ENCODE measurements at places on chromosomes 1 and 21.

DNA sequence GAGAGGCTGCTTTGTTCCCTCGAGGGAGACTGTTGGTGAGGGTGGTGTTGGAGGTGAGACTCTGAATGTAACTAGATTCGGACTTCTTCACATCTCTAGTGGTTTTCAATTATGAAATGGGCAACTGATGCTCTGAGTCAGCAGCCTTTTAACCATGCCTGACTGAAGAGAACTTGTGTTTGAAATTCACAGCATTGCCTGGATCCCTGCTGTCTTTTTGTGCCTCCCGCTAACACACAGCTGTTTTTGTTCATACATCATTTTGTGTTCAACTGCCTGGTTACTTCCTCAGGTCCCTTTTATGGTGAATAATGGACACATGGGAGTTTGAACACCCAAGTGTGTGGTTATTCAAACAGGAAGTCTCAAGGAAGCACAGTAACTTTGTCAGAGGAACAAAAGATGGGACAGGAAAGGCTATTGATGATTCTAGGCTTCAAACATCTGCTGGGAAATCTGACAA is 16.8 kb downstream of the LAMC1 start:
- peak; percentile 77 for DNase-seq

DNA sequence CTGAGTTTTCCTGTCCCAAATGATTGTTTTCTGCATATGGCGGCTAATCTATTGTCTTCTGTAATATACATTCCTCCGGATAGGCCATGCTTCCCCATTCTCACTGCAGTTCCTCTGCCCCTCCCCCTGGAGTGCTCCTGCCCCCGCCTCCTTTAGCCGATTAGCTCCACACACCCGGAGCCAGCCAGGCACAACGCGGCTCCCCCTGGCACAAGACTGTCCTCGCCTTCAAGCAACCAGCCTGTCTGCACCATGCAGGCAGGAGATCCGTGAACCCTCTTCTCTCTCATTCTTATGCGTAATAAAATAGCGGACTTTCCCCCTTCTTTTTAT is 18.0 kb downstream of the SERTAD4 start:
- DNase-seq: peak; percentile 59

DNA sequence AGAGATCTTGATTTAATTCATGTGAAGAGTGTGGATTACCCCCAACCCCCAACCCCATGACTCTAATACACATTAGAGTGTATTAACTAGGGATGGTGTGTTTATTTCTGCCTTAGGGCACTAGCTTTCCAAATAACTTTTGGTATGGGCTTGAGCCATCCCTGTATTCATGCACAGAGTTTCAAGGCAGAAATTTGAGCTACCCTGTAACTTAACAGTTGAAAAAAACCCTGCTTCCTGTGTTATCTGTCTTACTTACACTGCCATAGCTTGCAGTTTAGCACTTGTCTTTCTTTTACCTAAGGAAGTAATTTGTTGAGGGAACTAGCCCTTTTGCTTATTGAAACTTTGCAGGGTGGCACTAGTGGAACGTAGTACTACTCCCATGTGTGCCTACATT is 6.3 kb downstream of the SRSF11 start:
- DNase-seq: no peak

GRCh38 chr1:172895050-172895460 is 155.7 kb downstream of the TNFSF18 start:
- DNase-seq: no peak

DNA sequence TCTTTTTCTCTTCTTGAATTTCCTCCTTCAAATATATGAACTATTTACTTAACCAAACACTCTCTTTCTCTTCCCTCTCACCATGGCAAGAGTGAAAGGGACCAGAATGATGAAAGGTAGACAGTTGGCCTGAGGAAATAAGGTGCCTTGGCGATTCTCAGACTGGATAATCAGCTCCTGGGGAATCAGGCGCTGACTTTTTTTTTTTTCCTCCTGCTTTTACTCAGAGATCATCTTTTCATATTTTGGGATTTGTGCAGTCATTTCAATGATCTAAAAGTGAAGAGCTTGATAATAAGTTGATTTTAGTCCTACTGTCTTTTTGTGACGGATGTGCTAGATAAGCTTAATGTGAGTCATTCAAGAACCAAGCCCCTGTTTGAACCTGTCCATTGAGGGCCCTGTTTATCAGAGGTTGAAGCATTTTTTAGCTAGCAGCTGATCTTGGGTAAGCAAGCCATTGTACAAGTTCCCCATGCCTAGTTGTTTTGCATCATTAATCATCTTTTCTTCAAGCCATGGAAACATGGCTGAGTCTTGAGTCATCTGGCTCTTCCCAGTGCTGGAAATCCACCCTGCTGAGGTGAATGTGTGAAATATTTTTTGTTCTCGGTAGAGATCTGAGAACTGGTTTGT is 40.8 kb downstream of the ITSN1 start:
- DNase-seq: no peak

- peak; percentile 66 for DNase-seq
Measured at GRCh38 chr1:233294913-233295236, 650 bp downstream of the PCNX2 start.

DNA sequence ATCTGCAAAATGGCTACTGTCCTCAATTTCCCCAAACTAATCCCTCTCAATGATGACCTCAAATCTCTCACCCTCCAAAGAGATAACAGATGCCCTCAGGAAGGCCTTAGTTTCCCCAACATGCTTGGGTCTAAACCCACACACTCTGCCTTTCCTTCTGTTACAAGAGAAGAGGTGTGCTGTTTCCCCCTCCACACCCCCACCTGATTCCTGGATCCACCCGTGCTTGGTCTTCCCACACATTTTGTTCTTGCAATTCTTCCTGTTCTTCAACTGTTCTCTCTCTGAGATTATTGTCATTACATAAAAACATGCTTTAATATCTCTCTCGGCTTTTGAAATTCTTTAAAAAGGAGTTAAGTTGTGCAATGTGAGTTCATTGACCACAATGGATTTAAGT is 5.7 kb upstream of the CBR3 start:
- no peak for DNase-seq

- DNase-seq: peak; percentile 64
Measured at GRCh38 chr21:37257511-37257966, 9.6 kb downstream of the VPS26C start.

DNA sequence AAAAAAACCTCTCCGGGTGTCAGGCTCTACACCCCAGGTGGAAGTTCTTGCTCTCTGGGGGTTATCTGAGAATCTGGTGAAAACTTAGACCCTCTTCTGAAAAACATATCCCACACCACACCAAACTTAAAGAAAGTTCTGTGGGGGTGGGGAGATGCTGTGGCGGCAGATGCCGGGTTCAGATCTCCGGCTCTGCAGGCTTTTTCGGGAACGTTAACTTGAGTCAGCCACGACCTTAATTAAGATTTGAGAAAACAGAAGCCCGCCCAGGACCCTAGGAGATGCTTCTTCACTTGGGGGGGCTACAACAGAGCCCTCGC is 2.3 kb downstream of the RCC2 start:
- DNase-seq: no peak

GRCh38 chr1:184836141-184836540 is 81.5 kb upstream of the EDEM3 start:
- no peak for DNase-seq

GRCh38 chr1:50704126-50704525 is 255.9 kb downstream of the FAF1 start:
- peak; percentile 50 for DNase-seq

DNA sequence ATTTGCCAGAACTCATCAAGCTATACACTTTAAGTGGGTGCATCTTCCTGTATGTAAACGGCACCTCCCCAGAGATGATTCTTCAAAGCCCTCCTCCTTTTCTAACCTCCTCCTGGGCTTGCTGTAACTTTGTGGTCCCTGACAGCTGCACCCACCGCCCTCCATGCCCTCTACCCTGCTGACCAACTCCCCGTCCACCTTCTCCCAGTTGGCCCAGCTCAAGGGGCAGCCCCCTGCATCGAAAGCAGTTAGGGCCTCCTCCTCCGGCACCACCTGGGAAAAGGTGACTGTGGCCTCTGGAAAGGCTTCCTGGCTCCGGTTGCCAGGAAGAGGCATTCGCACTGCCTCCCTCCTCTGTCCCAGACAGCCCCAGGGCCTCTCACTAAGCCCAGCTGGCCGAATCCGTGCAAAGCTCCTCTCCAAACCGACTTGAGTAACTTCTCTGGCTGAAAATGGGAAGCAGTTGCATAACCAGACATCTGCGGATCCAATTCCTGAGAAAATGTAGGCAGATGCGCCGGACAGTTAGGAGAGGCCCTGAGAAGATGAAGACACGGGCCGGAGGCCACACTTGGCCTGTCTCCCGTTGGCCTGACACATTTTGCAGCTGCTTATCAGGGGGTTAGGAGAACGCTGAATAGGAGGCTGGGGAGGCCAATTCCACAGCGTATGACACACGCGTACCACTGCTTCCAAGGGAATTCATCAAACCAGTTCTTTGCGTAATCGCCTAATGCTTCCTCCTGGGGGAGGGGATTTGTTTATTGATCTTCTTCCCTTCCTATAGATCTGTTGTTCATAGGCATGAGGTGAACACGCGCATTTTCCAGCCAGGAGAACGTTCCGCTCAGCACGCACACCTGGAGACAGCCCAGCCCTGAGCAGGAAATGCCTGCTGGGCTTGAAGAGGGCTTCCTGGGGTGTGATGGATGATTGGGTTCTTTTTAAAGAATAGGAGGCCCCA is 48.7 kb upstream of the COL6A2 start:
- peak; percentile 52 for DNase-seq

- DNase-seq: peak; percentile 52
Measured at GRCh38 chr1:32539584-32540571, 651 bp downstream of the ZBTB8A start.

DNA sequence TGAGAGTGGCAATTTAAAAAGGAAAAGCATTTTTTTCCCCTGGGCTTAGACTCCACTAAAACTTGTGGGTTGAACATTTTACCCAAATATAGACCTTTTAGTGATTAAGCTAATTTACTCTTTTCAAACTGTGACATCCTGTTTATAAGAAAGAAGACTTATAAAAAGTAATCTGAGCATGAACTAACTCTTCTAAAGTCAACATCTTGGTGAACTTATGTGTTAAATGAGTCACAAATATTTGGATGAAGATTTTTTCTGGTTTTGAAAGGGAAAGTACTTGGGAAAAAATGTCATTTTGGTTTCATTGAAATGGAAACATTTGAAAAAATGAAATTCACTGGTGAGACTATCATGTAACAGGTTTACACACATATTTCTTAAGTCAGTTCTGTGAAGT is 109.8 kb downstream of the KCNK2 start:
- no peak for DNase-seq

- peak; percentile 85 for DNase-seq
Measured at GRCh38 chr1:14113841-14114567, 414.0 kb downstream of the PRDM2 start.

DNA sequence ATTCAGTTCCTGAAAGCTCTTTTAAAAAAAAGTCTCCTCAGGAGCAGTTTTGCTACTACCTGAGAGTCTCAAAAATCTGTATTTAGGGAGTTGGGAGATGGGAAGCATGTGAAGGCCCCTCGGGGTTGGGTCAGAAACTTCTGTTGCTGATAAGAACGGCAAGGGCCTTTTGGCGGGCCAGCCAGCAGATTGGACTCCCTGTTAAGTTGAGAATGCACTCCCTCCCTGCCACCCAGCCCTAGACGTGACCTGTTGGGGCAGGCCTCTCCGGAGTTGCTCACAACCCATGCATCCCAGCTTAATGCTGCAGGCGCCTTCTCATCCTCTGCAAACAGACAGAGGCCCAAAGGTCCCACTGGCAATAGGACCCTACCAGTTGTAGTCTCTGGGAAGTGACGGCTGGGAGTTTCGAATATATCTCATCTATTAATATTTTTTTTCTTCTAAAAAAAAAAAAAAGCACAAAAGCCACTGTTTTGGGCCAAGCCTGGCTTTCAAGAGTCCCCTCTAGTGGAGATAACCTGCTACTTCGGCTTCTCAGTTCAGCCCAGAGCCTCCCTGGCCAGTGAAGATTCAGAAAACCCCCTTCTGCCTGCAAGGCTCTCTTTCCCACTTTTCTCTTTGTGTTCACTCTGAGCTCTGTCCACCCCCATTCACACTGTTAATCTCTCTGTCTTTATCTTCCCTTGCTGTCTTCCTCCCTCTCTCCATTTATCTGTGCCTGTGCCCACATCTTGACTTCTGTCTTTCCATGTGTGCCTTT is 5.3 kb downstream of the PLXNA2 start:
- DNase-seq: peak; percentile 44

GRCh38 chr1:228691926-228692325 is 43.4 kb upstream of the RHOU start:
- peak; percentile 37 for DNase-seq

DNA sequence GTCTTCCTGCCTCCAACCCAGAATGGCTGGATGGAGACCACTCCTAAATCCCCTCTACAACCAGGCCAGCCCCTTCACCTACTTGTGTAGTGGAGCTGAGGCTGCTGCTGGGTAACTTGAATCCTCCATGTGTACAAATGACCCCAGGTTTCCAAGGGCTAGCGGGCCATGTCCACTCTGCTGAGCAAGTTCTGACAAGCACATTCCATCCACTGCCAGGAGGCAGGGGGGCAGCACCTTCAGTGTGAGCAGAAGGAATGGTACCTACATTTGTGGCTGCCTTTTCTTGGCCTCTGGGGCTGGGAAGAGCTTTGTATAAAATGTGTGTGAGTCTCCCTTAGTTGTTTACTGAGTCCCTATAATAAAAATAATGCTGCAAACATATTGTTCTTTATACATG is 14.5 kb downstream of the KIAA0040 start:
- no peak for DNase-seq

DNA sequence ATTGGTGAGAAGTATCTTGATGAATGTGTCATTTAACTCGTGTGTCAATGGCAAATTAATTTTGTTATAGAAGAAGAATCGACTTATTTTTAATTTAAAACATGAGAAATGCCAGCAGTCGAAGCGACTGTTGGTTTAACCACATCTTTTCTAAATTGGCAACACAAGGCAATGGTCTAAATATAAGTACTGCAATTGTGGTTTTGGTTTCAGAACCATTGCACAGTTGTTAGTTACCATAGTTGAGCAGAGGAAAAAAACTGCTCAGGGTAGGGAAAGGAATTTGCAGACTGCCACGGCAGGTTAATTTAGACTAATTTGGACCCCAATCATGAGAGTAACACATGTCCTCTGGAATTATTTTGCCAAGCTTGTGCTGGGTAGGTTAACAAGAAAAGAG is 185.6 kb upstream of the RUNX1 start:
- no peak for DNase-seq

DNA sequence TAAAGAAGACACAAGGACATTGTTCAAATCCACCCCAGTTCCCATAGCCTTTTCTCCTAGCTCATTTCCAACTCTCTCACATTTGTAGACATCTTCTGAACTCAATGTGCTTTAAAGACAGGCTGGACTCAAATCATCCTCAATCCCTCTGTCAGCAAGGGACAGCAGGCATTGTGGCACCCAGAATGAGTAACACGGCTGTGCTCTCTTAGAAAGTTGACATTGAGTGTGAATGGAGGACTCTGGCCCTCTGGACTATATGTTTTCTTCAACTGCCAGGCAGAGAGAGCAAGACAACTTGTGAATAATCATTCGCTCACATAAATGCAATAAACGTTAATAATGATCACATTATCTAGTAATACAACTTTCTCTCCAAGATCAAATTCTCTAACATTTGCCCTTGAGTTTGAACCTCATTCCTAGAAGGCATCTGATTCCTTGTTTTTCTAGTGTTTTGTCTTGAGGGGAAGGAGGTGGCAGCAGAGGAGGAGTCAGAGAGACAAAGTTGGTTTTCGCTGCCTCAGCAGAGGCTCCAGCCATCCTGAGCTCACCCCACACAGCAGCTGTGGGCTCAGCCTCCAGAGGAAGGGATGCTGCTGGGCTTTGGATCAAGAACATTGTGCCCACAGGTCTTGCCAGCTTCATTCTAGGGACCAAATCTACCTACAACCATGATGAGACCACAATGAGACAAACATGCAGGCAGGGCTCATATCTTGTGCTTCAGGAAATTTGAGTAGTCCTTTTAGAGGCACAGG is 85.1 kb downstream of the BCAR3 start:
- no peak for DNase-seq

Data from NCI-H146 (cell line).